Activated naive CD8-positive, alpha-beta T cell treated with anti-CD3 and anti-CD28 coated beads, Interleukin-2, amount 10 ng/mL, durations not matched to agents 7 days and 5 days (primary cell): ENCODE measurements at places on chromosomes 2 and 18. TPM values are rescaled to one million over a fixed set of nuclear protein-coding genes. Genes with fewer than 3 reads are reported as not detected.

- peak overlapping the region; percentile 46 for H3K27ac ChIP-seq
- H3K4me1 ChIP-seq, result peaks cover 26% of the 10 kb centered on the region
Measured at GRCh38 chr18:13543144-13543543, 183.2 kb downstream of the FAM210A start.

- no peak overlapping the region for H3K27ac ChIP-seq
- no peaks in the 10 kb centered on the region for H3K36me3 ChIP-seq
- DNase-seq, result no peak
- H3K27me3 ChIP-seq, result peaks cover 29% of the 10 kb centered on the region
- H3K4me3 ChIP-seq, result no peak overlapping the region
- no peaks in the 10 kb centered on the region for H3K4me1 ChIP-seq
Measured at GRCh38 chr2:23411752-23412431, 26.9 kb downstream of the KLHL29 start.

The WIPF1 gene
- total RNA-seq, result 446 TPM

The VSNL1 gene
- not detected for total RNA-seq
